ENCODE measurements at places on chromosomes 7 and 10.

GRCh38 chr10:97759158-97759887 lies 12.5 kb downstream of the SFRP5 start:
- peak; percentile 17 for DNase-seq

DNA sequence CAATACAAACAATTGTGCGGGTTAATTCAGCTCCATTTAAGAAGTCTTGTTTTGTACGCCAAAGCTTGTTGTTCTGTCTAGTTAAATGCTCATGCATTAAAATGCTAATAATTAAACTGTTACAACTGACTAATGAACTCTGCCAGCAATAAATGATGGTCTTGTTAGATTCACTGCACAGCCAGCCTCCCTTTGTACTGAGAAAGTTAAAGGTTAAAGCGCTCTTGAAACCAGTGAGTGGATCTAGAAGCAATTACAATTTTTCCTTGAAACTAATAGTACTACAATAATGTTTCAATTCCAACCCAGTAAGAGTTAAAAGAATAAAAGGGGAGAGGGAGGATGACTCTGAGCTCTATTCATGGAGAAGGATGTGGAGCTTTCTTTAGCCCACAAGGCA lies 233.0 kb downstream of the EMX2 start:
- no peak for DNase-seq

DNA sequence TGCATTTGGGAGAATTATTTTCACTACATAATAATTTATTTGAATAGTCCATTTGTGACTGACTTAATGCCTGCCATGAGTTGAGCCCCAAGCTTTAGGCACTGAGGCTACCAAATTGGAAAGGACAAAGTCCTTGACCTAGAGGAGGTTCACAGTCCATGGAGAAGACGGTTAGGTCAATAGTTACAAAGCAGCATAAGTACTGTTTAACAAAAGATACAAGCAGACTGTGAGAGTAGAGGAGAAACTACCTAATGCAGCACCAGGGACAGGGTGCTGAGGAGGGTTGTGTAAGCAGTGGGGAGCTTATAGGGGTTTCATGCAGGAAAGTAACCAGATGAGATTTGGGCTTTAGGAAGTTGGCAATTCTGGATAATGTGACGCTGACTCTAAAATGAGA lies 139.2 kb downstream of the LCOR start:
- no peak for DNase-seq

DNA sequence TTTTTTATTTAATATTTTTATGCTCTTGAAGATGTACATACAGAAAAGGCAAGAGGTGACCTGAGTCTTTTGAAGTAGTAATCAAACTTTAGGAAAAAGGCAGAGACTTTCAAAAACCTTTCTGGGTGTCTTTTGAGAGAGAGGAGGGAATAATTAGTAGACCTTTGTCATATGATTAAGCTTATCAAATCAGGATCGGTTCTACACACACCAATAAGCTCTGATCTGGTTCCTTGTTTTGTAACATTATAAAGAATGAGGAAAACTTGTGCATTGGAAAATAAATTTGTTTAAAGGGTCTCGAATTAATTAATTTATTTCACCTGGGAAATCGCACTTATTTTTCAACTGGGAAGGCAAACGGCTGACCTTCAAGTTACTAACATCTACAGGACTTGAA lies 11.9 kb downstream of the TWIST1 start:
- no peak for DNase-seq

DNA sequence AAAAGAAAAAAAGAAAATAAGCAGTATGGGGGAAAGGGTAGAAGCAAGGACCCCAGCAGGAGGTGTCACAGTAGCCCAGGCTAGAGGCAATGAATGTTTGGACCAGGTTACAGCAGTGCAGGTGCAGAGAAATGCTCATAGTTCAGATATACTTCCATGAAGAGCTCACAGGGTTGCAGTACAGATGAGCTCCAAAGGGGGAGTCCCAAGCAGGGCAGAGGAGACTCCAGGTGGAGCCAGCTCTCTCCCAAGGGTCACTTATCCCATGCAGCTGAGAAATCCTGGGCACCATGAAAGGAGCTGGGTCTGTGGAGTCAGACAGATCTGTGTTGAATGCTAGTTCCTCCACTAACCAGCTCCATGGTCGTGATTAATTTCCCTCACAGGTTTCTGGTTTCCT lies 174.9 kb downstream of the C7orf25 start:
- DNase-seq = no peak

DNA sequence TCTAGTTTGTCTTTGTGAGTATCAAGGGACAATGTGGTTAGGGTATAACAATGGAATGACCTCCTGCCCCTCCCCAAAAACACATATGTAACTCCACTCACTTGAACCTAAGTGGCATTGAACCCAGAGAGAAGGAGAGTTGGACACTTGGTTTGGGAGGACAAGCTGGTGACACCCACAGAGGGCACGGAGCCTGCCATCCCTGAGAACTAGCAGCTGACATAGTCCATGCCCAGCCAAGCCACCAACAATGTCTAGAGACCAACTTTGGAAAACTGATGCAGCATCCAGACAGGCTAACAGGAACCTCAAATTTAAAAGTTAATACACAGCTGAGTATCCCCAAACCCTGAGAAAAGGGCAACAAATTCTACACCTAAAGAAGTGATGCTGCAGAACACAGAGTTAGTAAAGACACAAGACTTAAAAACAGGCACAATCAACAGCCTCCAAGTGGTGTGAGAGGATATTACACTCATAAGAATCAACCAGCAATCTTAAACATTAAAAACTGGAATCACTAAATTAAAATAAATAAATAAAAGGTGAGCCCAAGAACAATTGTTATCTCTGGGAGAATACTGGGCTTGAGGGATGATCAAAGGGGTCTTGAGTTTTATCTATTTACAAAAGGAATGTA lies 27.2 kb downstream of the NUDCD3 start:
- no peak for DNase-seq

GRCh38 chr10:43419997-43420368 lies 11.0 kb upstream of the HNRNPF start:
- DNase-seq = no peak

DNA sequence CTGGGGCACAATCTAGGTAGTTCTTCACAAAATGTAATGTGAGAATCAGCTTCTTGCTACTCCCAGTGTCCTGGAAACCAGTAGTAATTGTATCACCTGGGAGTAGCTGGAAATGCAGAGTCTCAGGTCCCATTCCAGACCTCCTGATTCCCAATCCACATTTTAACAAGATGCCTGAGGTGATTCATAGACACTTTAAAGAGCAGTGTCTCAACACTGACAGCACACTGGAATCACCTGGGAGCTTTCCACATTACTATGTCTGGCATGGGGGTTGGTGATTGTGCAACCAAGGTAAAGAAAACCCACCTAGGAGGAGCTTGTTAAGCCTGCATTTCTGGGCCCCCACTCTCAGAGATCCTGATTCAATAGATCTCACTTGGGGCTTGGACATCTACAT lies 11.1 kb downstream of the DPY19L1 start:
- DNase-seq = no peak

DNA sequence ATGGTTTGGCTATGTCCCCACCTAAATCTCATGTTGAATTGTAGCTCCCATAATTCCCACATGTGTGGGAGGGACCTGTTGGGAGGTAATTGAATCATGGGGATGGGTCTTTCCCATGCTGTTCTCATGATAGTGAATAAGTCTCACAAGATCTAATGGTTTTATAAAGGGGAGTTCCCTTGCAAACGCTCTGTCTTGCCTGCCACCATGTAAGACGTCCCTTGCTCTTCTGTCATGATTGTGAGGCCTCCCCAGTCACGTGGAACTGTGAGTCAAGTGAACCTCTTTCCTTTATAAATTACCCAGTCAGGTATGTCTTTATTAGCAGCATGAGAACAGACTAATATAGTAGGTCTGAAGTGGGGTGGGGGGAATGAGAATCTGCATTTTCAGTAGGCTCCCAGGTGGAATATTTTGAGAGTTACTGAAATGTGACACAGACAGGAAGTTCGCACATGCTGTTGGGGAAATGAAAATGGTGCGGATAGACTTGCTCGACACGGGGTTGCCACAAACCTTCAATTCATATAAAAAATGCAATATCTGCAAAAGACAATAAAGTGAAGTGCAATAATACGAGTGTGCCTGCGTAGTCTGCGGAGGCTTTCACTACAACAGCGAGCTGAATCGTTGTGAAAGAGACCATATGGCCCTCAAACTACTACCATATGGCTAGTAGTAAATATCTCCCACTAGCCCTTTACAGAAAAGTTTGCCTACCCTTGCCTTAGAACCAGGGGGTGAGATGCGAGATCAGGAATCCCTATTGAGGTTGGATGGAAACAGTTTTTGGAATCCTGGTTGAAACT lies 166.1 kb downstream of the GRK5 start:
- DNase-seq = no peak

- no peak for DNase-seq
Measured at GRCh38 chr10:52678611-52679010, 94.0 kb downstream of the MBL2 start.

DNA sequence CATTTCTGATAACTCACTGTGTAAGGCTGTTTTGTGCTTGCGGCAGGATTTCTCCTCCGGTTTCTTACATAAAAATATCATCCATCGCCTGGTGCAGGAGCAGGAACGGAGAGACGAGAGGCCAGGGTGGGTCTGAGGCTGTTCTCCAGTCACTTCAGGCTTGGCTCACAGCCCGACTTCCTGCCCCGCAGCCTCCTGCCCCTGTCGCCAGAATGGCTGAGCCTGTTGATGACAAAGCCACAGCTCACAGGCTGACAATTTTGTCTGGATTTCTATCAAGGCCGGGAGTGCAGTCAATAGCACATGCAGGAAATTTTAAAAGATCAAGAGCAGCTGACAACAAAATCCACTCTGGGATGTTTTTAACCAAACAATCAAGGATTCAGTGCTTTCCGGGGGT lies 229.7 kb upstream of the ZNF32 start:
- DNase-seq = no peak

- DNase-seq = peak; percentile 25
Measured at GRCh38 chr7:55571511-55572377, 558 bp downstream of the VOPP1 start.

- no peak for DNase-seq
Measured at GRCh38 chr7:4024133-4024532, 658.0 kb upstream of the FOXK1 start.

- DNase-seq = no peak
Measured at GRCh38 chr7:92884218-92884617, 47.8 kb upstream of the CDK6 start.

GRCh38 chr7:134440067-134440466 lies 18.8 kb downstream of the AKR1B1 start:
- no peak for DNase-seq

DNA sequence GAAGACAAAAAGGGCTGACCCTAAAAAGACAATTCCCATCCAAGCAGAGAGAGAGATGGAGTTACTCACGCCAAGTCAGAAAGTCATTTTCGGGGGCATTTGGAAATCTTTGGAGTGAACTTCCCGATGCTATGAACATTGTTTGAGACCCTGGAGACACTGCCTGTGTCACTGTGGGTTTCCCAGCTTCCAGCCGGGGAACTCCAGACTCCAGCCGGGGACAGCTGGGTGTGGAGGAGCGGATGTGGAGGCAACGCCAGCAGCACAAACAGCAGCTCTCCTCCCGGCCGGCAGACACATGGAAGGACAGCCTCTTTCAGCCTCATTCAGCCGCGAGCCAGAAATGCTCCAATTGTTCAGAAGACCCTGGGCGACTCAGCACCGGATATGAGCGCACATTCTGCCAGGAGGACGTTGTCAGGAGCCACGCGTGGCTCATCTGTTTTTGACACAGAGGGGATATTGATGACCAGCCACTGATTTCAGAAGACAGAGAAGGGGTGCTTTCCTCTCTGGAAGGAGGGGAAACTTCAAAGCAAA lies 97.6 kb downstream of the PRPF18 start:
- DNase-seq = no peak

DNA sequence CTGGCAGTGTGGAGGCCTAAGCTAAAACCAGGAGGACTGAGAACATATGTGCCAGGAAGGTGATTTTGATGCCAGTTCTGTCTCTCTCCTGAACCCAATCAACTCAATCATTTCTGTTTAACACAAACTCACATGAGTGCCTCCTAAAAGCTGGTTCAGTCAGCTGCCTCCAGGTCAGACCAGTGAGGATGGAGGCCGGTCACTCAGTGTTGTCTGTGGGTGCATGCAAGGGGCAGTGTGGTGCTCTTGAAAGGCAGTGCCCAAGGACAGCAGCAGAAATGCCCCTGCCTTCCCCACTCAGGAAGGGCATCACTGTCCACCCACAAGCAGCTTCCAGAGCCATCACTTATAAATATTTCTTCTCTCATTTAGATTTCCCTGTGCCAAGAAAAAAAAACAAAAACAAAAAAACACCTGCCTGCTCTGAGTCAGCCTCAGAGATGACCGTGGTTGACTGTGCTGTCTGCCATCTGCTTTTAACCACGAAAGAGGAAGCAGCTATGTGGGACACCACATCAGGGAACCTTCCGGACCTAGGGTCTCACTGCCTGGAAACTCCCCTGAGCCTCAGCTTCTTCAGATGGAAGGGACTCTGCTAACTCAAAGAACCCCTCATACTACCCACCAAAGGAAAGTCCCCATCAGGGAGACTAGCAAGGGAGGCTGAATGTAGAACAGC lies 39.1 kb downstream of the VOPP1 start:
- peak; percentile 37 for DNase-seq

DNA sequence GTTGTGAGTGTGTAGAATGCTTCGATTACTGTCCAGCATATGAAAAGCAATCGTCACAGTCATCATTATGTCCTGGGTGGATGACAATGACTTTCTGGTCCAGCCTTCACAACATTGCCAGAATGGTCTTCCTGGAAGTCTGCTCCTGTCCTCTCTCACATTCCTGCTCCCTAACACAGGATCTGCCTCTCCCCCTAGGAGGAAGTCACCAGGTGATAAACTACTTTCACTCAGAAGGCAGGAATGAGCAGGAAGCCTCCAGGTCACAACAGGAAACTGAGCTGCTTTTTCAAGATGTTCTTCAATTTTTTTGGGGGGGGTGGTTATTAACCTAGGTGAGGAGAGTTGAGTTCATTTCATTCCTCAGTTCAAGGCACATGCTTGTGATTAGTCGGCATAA lies 13.6 kb upstream of the GPNMB start:
- DNase-seq = no peak

DNA sequence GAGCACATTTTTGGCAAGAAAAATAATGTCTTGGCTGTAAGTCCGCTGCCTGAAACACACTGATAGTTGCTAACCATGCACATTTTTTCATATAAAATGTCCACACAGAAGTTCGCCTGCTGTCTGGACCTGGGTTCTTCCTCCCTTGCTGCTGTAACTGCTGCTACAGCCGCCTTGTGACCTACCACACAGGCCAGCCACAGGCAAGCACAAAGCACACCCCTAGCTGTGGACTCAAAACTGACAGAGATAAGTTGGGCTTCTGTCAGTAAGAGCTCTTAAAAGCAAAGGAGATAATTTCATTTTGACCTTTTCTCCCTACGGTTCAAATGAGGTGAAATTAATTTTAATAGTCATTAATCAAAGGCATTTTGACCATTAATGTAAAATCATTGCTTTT lies 354.7 kb downstream of the OTUD1 start:
- no peak for DNase-seq

DNA sequence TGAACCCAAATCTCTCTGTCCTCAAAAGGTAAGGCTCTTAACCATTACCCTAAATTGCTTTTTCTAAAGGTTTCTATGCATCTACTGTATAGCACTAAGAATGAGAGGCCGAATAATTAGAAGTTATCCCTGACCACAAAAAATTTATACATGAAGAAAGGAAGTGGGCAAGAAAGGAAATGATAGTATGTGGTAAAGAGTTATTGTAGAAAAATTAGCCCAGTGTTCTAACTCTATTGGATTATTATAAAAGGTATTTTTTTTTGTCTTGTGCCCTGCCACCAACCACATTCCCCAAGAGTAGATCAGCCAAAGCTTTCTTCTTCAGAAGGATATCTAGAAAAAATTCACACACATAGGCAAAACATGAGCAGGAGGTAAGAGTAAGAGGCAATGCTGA lies 45.4 kb downstream of the DKK1 start:
- DNase-seq = no peak
